Muscle of arm (tissue), 14 donors: ENCODE measurements at places on chromosomes 7 and 10.

DNA sequence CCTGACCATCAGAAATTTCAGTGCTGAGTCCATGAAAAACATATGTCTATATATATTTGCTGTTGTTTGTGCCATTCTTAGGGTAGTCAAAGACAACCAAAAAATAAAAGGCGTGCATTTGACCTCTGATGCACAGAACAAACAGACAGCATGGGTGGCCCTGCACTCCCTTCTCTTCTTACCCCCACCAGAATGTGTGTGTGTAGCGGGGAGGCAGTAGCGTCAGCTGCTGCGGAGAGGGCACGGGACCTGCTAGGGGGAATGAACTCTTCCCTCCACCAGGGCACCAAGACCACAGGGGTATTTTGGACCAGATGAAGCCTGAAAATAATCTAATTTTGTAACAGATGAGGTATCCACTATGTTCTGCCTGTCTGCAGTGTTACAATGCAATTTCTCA is 277.7 kb upstream of the ZNF32 start:
- no peak for DNase-seq

- DNase-seq = no peak
These were observed 6.8 kb downstream of the DLG5 start for GRCh38 chr10:77919713-77920108.

DNA sequence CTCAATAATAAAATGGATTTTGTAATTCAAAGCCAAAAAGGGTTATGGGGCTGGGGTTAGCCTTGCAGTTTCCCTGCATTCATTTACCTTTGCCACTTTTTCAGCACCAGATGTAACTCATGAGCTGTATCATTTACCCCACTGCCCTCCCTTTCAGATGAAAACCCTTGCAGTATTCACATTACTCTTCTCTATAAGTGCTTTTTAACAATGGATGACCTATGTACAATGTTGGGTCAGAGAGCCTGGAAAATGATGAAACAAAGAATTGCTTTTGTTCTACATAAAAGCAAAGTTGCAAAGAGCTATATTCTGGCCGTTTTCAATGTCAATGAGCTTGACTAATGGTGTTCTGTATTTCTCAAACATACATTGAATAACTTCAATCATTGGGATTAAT is 189.7 kb downstream of the TMEM26 start:
- no peak for DNase-seq

- peak; percentile 46 for DNase-seq
These were observed 42.8 kb downstream of the GLI3 start for GRCh38 chr7:42194238-42194637.

- DNase-seq = no peak
These were observed 155.1 kb downstream of the ETV1 start for GRCh38 chr7:13834328-13834761.

DNA sequence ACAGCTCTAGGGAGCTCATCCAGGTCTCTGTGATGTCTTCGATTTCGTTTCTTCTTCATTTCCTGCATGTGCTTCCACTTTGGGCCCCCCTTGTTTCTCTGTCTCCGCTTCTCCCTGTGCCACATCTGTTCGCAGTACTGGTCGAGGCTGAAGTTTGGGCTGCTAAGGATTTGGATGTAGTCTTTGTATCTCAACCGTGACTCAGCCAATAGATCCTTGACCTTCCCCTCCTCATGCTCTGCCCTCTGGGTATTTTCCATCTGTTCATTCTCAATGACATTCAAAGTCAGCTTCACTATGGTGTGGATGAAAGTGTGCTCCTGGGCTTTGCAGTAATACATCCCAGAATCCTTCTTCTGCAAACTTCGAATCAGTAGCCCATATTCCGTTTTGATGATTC is 187.4 kb downstream of the SEMA3D start:
- DNase-seq = no peak

GRCh38 chr10:8321990-8322389 is 267.5 kb downstream of the GATA3 start:
- DNase-seq = no peak

DNA sequence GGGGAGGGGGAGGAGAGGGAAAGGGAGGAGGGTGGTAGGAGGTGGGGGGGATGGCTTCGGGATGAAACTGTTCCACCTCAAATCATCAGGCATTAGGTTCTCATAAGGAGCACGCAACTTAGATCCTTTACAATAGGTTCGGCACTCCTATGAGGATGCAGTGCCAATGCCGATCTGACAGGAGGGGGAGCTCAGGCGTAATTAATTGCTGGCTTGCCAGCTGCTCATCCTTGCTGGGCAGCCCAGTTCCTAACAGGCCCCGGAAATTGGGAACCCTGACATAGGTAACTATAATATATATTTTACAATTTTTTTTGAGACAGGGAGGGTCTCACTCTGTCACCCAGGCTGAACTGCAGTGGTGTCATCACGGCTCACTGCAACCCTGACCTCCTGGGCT is 118.8 kb upstream of the SFMBT2 start:
- no peak for DNase-seq

- DNase-seq = no peak
These were observed 175.5 kb upstream of the ZMIZ1 start for GRCh38 chr10:78893217-78893616.

DNA sequence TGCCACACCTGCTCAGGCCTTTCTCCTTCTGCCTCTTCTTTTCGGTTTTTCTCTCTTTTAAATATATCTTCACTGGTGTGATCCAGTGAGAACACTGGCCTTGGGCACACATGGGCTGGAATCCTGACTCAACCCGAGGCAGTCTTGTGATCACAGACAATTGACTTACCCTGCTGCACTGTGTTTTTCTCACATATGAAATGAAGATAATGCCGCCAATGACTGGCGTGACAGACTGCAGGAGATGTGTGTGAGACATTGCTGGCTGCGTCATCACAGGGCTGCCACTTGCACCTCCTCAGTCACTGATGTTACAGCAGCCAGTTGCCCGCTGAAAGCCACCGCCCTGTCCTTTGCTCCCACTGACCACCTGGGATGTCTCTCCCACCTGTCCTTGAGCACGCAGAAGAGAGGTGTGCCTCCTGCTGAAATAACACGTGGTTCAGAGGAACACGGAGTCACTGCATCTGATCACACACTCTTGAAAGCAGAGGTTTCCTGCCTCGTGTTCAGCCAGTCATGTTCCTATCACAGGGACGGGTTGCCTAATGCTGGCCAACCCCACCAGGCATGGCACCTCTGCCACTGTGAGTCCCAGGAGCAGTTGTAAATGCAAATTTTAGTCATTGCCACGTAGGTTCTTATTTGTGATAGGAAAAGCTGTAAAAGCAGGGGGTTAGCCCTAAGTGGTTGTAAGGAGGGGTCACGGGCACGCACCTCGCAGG is 124.6 kb upstream of the LANCL2 start:
- DNase-seq = no peak

GRCh38 chr7:39987641-39988347 is 37.7 kb downstream of the CDK13 start:
- no peak for DNase-seq

DNA sequence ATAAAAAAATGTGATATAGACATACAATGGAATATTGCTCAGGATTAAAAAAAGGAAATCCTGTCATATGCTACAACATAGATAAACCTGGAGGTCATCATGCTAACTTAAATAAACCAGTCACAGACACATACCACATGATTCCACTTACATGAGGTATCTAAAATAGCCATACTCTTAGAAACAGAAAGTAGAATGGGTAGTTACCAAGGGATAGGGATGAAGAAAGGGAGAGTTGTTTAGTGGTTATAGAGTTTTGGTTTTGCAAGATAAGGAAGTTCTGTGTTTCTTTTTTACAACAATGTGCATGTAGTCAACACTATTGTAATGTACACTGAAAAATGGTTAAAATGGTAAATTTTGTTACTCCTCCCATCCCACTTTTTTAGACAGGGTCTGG is 30.5 kb downstream of the BICC1 start:
- no peak for DNase-seq

DNA sequence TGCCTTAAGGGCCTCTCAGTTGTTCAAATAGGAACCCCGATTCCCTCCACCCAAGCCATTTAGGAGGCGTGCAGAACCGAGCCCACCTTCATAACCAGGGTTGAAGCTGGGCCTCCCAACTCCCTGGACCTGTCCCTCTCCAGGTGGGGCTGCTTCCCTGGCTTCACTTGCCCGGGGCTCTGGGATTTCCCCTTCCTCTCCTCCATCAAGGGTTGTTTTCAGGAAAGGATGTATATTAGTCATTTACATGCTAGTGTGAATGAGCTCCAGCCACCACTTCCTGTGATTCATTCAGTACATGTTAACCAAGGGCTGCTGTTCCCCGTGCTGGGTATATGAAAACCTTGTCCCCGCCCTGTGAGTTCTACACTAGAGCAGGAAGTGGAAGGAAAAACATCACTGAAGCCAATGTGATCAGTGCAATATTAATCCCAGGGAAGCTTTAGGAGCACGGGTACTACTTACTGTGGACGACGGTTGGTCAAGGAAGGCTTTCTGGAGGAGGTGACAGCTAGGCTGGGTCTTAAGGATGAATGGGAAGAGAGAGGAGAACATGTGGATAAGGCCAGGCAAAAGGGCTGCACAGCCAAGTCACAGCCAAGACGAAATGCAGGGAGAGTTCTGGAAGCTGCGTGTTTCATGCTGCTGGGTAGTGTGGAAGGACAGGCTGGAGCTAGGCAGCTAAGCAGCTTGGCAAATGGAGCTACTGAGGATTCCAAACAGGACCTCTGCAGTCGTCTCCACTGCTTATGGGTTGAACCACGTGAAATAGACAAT is 150.1 kb upstream of the SHH start:
- no peak for DNase-seq

DNA sequence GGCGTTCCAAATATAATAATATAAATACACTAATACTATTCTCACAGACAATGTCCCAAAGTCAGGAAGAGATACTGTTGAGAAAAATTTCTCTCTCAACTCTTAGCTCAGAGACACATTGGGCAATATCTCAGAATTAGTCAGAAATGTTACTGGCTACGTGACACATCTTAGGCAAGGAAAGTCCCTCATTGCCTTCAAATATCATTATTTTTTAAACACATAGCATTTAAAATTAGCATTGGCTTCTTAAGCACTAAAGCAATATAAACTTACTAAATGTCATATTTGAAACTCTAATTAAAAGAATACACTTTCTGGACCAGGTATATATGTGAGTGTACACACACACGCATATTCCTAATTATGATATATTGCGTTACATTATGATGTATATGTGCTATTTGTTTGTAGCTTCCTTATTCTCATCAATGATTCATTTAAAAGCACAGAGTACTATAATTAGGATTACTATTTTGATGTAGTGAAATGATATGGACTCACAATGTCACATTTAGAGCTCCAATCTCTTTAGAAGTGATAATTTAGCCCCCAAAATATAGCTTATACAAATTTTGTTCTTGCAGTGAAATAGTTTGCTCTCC is 255.8 kb downstream of the TWIST1 start:
- no peak for DNase-seq

GRCh38 chr7:77239471-77239870 is 39.9 kb upstream of the FGL2 start:
- no peak for DNase-seq

DNA sequence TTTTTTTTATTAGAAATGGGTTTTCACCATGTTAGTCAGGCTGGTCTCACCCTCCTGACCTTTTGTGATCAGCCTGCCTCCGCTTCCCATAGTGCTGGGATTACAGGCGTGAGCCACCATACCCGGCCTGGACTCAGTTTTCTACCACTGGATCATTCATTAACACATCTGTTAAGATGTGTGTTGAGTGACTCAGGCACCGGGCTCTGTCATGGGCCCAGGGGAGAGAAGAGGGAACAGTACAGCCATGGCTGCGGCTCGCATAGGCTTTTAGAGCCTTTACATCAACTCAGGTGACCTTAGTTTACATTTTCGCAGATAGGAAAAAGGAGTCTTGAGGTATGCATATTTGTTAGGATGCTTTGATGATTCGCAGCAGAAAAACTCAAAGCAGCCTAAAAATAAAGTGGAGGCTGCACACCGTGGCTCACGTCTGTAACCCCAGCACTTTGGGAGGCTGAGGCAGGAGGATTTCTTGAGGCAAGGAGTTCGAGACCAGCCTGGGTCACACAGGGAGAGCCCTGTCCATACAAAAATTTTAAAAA is 3.1 kb upstream of the ARPC1B start:
- DNase-seq = no peak

GRCh38 chr7:31418928-31419327 is 78.4 kb upstream of the NEUROD6 start:
- no peak for DNase-seq

DNA sequence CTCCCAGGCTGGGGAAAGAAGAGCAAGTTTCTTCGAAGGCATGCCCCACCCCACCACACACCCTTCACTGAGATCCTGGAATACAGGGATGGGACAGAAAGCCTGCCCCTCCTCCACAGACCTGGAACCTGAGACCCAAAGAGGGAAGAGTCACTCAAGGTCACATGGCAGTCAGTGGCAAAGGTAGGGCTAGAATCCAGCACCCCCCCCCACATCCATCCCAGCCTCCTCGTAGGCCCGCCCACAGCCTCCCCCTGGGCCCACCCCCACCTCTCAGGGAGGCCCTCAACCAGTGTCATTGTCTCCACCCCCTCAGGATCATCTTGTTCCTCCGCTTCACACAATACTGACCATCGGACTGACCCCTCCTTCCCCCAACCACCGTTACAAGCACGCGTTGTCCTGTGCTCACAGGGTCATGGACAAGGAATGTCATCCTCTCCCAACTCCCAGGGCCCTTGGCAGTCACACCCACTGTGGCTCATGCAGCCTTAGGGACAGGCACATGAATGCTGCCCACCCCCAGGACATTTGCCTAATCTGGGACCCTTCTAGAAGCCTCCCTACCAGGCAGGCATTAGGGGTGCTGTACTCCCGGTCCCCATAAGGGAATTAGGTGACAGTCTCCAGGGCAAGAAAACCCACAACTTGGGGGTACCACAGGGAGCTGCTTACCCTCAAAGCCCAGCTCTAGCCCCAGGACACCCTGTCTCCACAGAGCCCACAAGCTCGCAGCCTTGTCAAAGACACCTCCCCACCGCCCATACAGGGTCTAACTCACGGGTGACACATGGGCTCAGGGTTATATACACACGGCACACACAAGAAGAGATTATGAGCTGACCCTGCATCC is 1.4 kb downstream of the KCNH2 start:
- DNase-seq = no peak

DNA sequence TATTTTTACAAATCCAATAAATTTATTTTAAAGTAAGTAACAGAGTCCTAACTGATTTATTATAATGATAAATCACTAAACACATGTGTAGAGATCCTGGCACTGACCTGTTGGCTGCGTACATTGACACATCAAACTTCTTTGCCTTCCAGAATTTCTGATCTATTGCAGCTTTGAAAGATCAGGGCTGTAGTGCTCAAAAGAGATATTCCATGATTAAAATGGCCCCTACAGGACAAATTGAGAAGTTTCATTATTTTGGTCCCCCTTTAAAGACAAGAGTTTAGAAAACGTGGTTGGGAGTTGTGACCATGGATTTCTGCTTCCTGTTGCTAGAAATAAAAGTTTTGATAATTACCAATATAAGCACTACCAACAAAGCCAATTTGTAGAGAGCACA is 87.7 kb upstream of the PDK4 start:
- peak; percentile 51 for DNase-seq
